ENCODE measurements at places on chromosomes 12 and 14.

- no peak for DNase-seq
These were observed 30.7 kb upstream of the PWP1 start for GRCh38 chr12:107654873-107655272.

DNA sequence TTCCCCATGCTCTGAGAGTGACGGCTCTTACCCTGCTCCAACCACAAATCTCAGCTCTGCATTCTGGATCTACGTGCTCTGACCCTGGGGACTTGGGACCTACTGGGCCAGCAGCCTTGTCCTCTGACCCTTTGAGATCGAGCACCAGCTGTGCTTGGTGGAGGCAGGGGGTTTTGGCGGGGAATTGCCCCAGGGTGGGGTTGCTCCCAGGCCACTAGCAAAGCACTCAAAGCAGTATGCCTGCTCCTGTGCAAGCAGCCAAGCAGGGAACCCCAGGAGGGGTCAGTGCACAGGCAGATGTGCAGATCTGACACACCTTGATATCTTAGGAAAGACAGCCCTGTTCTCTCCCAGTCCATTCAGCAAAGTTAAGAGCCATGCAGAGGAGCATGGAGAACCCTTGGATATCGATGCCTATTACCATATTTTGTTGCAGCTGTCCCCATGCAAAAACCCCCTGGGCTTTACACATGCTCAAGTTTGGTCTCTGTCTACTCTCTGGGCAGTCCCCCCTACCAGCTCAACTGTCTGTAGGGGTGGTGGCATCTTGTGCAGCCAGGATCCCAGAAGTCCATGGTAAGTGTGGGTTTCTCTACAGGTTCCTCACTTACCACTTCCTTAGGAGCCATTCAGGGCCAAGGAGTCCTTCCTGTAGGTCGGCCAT, 319.0 kb downstream of the TMTC2 start:
- DNase-seq: no peak

DNA sequence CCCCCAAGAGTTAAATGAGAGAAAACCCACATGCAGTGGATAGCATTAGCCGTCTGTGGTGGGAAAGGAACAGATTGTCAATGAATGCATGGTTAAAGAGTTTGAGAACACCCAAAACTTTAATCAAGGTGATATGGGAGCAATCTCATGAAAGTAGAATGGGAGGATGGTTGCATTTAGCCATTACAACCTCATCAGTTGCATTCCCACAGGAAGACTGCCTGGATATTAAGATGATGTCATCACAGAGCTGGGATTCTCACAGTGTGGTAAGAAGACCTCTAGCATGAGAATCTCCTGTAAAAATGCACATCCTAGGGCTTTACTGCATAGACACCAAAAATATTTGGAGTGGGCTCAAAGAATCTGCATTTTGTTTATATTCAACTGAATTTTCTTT, 284.9 kb downstream of the RGS6 start:
- no peak for DNase-seq

DNA sequence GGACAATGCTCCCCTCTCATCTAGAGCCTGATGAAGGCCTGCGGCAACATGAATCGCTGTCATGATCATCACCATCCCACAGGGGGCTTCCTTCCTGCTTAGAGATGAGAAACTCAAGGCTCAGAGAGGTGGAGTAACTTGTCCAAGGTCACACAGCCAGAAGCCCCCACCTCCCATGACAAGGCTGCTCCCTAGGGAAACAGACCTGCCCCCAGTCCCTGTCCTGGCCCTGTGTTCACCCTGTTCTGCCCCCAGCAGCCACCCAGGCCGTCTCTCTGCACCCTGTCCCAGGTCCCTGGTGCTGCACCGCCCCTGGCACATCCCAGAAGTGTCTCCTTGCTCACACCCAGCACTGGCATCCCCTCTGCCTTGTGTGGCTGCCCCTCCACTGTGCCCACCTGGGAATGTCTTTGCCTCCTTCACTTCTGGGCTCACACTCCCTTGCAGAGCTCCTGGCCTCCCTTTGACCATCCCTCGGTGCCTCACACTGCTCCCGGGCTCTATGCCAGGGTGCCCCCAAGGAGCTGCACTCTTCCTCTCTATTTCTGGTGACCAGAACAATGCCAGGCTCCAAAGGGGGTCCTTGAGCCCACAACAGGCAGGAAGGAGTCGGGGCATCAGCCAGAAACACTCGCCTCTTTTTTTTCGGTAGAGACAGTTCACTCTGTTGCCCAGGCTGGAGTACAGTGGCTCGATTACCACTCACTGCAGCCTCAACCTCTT, 70.5 kb downstream of the BCL11B start:
- DNase-seq: no peak

GRCh38 chr14:77238996-77239395, 32.0 kb downstream of the NGB start:
- no peak for DNase-seq

- DNase-seq: no peak
These were observed 11.3 kb downstream of the ABHD12B start for GRCh38 chr14:50882932-50883826.

- DNase-seq: no peak
These were observed 430.0 kb downstream of the ETNK1 start for GRCh38 chr12:23055004-23055403.

DNA sequence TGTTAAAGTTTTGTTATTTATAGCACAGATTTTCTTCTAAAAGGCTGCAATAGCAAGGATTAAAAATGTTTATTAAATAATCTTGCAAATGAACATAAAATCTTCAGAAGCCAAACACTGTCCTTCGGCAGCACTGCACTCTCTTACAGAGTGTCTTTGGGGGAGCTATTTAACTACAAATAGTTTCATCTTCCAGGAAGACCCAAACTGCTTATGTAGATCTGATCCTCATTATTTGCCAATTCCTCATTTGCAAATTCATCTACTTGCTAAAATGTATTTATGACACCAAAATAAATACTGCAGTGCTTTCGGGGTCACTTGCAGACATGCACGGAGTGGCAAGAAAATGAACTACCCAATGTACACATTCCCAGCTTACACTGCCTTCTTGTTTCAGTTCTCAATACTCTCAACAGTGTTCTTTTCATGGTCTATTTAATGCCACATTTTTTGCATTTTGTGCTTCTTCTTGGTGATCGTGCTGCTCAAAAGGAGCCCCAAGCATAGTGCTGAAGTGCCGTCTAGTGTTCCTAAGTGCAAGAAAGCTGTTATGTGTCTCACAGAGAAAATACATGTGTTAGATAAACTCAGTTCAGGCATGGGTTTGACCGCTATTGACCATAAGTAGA, 128.1 kb downstream of the PRKD1 start:
- DNase-seq: no peak

DNA sequence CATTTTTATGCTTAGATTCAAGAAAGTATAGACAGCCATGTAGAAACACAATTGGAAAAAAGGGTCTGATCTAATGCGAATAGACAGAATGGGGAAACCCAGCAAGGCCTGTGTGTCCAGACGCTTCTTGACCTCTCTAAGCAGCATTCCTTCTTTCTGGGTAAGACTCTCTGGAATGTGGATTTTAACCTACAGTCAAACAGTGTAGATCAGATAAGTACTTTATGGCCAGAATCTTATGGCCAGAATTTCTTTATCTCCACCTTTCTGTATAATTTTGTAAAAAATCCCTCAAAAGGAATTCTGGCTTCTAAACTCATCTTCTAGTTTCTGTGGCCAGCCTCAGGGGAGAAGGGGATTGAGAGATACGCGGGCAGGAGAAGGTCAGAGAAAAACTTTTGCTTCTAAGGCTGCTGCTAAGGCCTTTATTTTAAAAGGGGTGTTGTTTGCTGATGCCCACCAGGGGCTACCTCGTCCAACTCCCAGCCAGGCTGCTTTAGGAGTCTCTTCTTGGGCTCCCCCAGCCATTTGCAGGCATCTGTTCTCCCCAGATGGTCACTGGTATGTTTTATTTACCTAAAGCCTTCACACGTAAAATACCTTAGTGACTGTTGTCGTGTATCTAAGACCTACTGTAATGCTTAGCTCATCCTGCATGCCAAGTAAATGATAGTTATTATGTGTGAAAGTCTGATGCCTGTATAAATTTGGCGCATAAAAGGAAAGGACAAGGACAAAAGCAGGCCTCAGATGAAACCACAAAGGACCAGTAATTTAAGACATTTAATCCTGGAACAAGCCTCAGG, 68.4 kb downstream of the ANO6 start:
- DNase-seq: no peak

GRCh38 chr14:75494896-75495295, 27.4 kb upstream of the BATF start:
- no peak for DNase-seq

DNA sequence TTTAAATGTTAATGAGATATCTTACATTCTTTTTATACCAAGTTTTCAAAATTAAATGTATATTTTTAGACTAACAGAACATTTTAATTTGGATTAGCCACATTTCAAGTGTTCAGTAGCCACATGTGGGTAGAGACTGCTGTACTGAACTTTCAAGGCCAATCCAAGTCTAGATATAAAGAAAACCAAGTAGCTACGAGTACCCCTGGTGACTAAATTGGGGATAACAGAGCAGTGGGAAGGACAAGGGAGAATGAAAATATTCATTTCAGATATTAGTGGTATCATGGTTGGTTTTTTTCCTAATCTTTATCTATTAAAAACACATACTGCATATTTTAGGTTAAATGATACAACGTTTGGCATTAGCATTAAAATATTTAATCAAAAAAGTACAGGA, 69.4 kb upstream of the RHOJ start:
- no peak for DNase-seq

DNA sequence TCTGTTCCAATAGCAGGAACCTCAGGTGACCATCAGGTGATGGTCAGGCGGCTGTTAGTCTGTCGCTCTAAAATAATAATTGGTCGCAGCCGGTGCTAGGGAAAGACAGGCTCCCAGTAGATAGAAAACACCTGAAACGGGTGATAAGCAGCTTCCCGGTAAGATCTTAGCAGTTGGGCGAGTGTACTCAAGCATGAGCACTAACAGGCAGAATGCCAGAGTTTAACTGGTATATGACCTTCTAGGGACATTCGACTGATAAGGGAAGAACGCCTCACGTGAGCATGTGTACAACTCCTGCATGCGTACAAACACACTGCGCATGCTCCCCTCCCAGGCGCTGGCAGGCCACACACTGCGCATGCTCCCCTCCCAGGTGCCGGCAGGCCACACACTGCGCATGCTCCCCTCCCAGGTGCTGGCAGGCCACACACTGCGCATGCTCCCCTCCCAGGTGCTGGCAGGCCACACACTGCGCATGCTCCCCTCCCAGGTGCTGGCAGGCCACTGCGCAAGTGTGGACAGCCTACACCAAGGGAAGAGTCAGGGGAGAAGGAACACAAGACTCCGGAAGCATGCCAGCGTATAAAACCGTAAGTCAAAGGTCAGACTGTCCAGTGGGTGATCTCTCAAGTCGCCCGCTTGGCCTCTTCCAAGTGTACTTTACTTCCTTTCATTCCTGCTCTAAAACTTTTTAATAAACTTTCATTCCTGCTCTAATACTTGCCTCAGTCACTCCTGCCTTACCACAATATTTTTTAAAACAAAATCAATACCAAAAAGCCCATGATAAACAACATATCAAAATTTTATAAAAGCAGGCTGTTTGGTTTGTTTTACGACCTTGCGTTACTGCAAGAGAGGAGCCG, 24.5 kb downstream of the GPRC5D start:
- DNase-seq: no peak

Data from KG1 (cell line).